ENCODE measurements at places on chromosomes 16 and 17. TPM values are rescaled to one million over a fixed set of nuclear protein-coding genes. Genes with fewer than 3 reads are reported as not detected.
A peak's percentile ranks its signal among the peaks of the same experiment; 100 is the strongest.

DNA sequence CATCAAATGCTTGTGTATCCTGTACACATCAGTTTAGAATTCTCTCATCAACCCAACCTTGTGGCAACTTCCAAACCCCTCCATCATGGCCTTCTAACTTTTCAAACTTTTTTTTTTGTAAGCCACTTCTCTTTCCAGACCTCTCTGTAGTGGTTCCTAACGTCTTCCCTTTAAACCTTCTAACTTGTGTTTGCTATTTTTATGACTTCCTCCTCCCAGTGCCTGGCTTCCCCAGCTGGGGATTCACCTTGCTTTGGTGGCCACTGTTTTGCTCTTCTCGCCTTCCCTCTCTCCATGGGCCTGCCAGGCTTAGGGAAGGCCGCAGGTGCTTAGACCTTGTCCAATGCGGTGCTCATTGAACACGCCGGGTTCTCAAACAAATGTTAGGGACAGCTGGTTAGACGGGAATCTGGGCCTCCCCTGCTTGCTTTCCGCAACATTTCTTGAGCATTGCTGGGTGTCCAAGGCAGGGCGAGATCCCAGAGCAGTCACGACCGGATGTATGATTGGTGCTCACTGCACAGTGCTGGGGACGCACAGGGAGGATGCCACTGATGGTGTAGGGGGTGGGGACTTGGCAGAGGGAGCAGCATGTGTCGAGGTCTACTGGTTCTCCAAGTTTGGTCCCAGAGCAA lies 1.1 kb upstream of the XYLT2 start:
- DNase-seq = peak; percentile 43

- DNase-seq = no peak
Measured at GRCh38 chr17:29709866-29710519, 87.3 kb upstream of the CORO6 start.

DNA sequence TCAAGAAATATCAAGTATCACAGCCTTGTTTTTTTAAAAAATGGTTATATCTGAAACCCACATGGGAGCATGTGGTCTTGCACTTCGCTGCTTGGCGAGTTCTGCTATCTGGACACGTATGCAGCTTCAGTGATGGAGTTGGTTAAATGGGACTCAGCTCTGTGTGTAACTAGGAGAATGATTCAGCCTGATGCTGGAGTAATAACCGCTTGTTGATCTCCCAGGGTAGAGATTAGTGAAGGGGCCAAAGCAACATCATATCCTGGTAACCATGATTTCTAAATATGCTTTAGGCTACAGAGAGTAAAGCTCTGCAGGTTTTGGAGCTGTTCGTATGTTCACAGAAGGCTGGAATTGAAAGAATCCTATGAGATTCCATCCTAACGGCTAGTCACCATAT lies 63.2 kb downstream of the IQCK start:
- no peak for DNase-seq

- DNase-seq = no peak
Measured at GRCh38 chr17:40346765-40347158, 17.8 kb downstream of the GJD3 start.

DNA sequence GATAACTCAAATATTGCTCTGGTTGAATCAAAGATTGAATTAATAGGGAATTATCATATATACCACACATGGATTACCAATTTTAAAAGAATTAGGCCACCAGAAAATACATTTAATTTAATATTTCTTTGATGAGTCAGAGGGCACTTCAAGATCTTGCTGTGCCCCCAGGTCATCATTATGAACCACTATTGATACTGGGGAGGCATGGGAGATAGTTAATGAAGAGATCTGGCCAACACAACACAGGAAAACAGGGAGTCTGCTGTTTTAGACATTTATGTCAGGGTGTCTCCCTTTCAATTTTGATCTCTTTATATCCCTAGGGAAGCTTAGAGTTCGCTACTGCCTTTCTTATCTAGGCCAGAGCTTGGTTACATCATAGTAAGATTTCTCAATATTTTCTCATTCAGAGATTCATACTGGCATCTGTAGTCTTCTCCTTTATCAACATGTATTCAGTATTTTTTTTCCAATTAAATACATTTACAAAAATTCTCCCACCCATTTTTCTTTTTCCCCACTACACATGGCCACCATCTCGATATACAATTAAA lies 158.3 kb upstream of the ZFHX3 start:
- no peak for DNase-seq

DNA sequence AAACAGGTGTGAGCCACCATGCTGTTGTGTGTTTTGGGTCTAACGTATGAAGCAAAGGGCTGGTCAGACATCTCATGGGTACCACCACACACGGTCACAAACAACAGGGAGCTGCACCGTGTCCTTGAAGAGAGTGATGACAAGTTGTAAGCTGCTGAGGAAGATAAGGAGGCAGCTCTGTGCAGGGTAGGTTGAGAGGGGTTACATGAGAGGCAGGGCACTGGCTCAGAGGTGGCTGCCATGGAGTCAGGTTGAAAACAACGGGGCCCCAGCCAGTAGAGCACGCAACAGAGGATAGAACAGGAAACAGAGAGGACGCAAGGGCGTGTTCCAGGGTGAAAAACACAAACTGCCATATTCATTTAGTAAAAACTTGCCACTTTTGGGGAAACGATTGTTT lies 52.2 kb downstream of the TRARG1 start:
- DNase-seq = no peak

DPEP2 gene
- total RNA-seq = 0.33 TPM

Measured in H7 (cell line).